ENCODE measurements at places on chromosomes 12 and 14. TPM values are rescaled to one million over a fixed set of nuclear protein-coding genes. Genes with fewer than 3 reads are reported as not detected.

- DNase-seq, result peak; percentile 30
These were observed 118.6 kb downstream of the LMNTD1 start for GRCh38 chr12:25434515-25434914.

- DNase-seq, result no peak
These were observed 21.4 kb downstream of the KLRF2 start for GRCh38 chr12:9902539-9903228.

Gene SLC10A1
- total RNA-seq, result not detected

DNA sequence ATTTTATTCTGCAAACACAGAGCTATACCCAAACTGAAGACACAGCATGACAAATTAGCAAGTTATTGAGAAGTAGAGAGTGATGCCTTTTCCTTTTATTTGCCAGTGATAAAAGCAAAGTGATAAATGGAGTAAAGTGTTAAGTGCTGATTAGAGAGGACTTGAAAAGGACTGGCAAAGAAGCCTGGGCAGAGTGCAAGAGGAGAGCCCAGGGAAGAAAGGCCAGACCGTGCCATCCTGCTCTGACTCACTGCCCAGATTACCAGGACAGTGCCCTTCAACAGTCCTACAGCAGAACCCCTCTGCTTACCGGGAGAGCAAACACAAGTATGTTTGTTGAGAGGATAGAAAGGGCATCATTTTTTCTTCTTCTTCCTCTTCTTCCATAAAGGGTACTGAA, 106.5 kb downstream of the ETV6 start:
- no peak for DNase-seq

- no peak for DNase-seq
These were observed 87.4 kb upstream of the PKP2 start for GRCh38 chr12:32983968-32984367.

Gene KCNA5
- total RNA-seq, result not detected

DNA sequence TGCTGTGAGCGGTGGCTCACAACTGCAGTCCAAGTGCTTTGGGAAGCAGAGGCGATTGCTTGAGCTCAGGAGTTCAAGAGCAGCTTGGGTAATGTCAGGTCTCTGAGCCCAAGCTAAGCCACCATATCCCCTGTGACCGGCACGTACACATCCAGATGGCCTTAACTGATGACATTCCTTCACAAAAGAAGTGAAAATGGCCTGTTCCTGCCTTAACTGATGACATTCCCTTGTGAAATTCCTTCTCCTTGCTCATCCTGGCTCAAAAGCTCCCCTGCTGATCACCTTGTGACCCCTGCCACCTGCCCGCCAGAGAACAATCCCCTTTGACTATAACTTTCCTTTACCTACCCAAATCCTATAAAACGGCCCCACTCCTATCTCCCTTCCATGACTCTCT, 48.6 kb downstream of the SLC25A47 start:
- no peak for DNase-seq

DNA sequence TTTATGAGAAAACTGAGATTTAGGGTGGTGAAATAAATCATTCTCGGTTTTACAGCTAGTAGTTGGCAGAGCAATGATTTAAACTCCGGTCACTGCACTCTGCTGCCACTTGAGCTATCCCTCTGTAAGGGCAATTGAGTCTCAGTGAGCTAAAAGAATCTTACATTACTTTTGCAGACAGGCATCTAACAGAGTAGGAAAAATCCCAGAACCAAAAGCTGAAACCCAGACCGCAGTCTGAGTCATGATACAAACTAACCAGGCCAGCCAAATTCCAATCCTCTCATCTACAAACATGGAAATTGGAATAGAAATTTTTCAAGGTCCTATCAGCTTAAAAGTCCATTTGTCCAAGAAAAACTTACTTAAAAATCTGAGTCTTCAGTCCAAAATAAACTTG, 73.7 kb downstream of the ANKS1B start:
- peak; percentile 17 for DNase-seq

GRCh38 chr12:57549909-57550640, at the start of gene KIF5A:
KIF5A (plus strand) TSS chr12:57550044; CDS start chr12:57550272, 228 bp downstream.
- DNase-seq, result no peak

Gene SDR9C7
- total RNA-seq, result not detected

Measured in colonic mucosa (tissue), 4 donors.